ENCODE measurements at places on chromosomes 2 and 18.

- H3K36me3 ChIP-seq: no peaks in the 10 kb centered on the region
- no peaks in the 10 kb centered on the region for H3K4me1 ChIP-seq
- no peaks in the 10 kb centered on the region for H3K27me3 ChIP-seq
- DNase-seq: no peak
- H3K4me3 ChIP-seq: no peak overlapping the region
Measured at GRCh38 chr2:127536707-127537541, 1.4 kb downstream of the MYO7B start.

GRCh38 chr2:128498086-128498485 is 179.4 kb upstream of the HS6ST1 start:
- H3K36me3 ChIP-seq: no peaks in the 10 kb centered on the region
- H3K27me3 ChIP-seq: peaks cover 56% of the 10 kb centered on the region
- no peak overlapping the region for H3K27ac ChIP-seq
- H3K4me1 ChIP-seq: peaks cover 47% of the 10 kb centered on the region

GRCh38 chr2:225270053-225270452 is 129.5 kb upstream of the NYAP2 start:
- H3K4me3 ChIP-seq: no peak overlapping the region
- no peaks in the 10 kb centered on the region for H3K4me1 ChIP-seq
- no peak for DNase-seq
- H3K27me3 ChIP-seq: no peaks in the 10 kb centered on the region

DNA sequence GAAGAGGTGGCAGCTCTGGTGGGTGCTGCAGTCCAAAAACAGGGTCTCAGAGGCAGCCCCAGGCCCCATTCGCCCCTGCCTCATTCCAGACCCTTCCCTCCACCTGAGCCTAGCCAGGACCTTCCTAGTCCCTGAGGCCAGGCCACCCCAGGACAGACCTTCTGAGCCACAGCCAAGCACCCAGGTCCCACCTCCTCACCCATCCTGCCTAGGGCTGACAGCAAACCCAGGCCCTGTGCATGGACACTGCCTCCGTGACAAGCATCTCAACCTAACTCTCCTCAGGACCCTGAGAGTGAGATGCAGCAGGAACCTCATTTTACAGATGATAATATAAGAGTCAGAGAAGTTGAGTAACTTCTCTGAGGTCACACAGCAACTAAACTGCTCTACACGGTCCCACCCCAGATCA is 15.5 kb downstream of the ADRA2B start:
- H3K4me1 ChIP-seq: no peaks in the 10 kb centered on the region
- H3K4me3 ChIP-seq: no peak overlapping the region
- H3K27me3 ChIP-seq: no peaks in the 10 kb centered on the region
- H3K36me3 ChIP-seq: no peaks in the 10 kb centered on the region
- no peak overlapping the region for H3K27ac ChIP-seq

DNA sequence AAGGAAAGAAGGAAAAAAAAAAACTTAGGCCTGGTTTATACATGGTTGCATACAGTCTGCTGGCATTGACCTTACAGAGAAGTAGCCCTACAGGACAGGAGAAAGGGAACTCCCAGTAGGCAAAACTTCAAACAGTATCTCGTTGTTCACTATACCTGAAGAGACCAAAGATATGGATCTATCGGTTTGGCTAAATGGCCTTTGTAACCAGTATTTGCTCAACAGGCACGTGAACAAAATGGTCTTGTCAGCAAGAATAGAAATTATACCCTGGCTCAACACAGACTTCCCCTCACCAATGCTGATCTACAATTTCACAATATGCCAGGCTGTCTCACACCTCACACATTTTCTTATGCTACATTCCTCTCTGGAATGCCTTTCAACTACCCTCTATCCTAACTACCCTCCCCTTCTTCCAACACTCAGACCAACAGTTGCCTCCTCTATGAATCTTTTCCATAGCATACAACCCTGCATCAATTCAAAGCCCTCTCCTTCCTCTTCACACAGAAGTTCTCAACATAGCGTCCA is 13.7 kb downstream of the HYCC2 start:
- peaks cover 14% of the 10 kb centered on the region for H3K4me1 ChIP-seq
- no peaks in the 10 kb centered on the region for H3K27me3 ChIP-seq
- peak overlapping the region; percentile 1 for H3K27ac ChIP-seq
- peaks cover 4% of the 10 kb centered on the region for H3K36me3 ChIP-seq
- no peak for DNase-seq
- no peak overlapping the region for H3K4me3 ChIP-seq

- H3K27me3 ChIP-seq: peaks cover 3% of the 10 kb centered on the region
- no peak overlapping the region for H3K4me3 ChIP-seq
- H3K4me1 ChIP-seq: no peaks in the 10 kb centered on the region
- no peaks in the 10 kb centered on the region for H3K36me3 ChIP-seq
- no peak overlapping the region for H3K27ac ChIP-seq
Measured at GRCh38 chr2:30310955-30311354, 79.6 kb downstream of the LBH start.

DNA sequence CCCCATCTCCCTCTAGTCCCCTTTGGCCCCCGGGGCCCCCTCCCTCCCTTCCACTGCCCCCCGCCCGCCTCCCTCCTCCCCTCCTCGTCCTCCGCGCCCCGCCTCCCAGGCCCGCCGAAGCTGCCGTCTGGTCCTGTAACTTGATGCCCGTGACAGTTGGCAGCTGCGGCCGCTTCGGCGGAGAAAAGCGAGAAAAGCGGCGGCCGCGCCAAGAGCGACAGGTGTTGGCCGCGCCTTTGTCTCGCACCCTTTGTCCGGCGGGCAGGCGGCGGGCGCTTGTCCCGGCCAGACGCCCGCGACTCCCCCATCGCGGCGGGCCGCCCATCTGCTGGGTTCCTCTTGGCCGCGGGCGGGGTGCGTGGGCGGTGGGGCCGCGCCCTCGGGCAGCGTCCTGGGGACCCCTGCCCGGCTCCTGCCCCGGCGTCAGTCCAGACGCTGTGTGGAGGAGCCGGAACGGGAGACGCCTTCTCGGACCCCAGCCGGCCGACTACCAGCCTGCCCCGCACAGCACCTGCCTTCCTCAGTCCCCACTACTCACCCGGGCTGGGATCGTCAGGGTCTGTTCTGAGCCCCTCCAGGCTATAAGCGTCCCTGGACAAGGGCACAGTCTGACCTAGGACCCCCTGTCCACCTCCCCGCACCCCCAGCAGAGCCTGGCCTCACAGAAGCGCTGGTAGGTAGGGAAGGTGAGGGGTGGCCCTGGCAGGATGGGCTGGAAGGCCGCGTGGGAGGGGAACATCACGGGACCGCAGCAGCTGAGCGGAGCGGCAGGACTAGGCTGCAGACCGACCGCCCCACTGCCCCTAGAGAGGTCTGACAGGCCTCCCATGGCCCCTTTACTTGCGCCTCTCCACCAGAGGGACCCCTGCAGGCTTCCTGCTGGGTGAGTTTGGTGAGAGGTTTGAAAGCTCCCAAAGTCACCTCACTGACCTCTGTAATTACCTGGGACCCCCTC is 1.2 kb upstream of the HES6 start:
- peak; percentile 71 for DNase-seq
- peak overlapping the region; percentile 72 for H3K4me3 ChIP-seq
- peaks cover 8% of the 10 kb centered on the region for H3K4me1 ChIP-seq
- H3K27ac ChIP-seq: peak overlapping the region; percentile 76
- H3K36me3 ChIP-seq: peaks cover 7% of the 10 kb centered on the region
- H3K27me3 ChIP-seq: peaks cover 7% of the 10 kb centered on the region

DNA sequence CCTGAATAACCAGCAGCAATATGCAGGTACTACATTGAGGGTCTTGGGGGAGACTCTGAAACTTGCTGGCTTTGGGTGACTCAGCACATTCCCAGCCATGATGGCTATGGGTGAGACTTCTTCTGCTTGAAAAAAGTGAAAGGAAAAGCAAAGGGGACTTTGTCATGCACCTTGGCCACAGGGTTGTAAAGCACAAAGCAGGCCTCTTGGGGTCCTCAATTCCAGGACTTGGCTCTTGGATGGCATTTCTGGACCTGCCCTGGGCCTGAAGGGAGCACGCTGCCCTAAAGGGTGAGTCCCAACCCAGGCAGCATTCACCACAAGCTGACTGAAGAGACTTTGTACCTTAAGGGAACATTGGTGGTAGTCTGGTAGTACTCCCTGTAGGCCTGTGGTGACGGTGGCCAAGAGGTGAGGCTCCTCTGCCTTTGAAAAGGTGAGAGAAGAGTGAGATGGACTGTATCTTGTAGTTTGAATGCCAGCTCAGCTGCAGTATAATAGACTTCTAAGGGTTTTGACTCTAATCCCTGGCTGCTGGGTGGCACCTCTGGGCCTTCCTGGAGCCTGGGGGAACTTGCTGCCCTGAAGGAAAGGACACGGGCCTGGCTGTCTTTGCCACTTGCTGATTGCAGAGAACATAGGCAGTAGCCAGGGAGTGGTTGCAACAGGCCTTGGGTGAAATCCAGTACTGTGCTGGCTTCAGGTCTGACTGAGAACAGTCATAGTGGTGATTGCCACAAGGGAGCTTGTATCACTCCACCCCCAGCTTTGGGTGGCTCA is 36.5 kb upstream of the CYTIP start:
- no peaks in the 10 kb centered on the region for H3K36me3 ChIP-seq
- DNase-seq: no peak
- no peak overlapping the region for H3K4me3 ChIP-seq
- no peak overlapping the region for H3K27ac ChIP-seq
- no peaks in the 10 kb centered on the region for H3K27me3 ChIP-seq
- no peaks in the 10 kb centered on the region for H3K4me1 ChIP-seq

DNA sequence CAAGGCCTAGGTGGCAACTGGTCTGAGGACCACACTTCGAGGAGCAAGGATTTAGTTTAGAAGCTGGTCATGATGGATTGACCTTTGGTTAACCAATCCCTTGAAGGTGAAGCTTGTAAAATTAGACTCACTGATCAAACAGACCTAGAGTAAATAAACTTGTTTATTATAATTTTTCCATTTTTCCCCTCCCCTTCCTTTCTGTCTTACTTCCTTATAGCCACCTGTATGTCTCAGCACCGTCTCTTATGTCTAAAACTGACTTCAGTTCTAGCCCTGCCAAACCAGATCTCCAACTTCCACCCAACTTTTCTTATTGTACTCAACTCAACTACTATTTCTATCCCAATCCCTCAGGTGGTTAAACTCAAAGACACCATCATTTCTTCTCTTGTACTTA is 92.8 kb upstream of the THOC1 start:
- no peak overlapping the region for H3K27ac ChIP-seq
- peaks cover 17% of the 10 kb centered on the region for H3K4me1 ChIP-seq
- no peak overlapping the region for H3K4me3 ChIP-seq
- DNase-seq: no peak
- H3K36me3 ChIP-seq: no peaks in the 10 kb centered on the region

GRCh38 chr2:195543063-195543462 is 114.0 kb upstream of the SLC39A10 start:
- DNase-seq: no peak
- no peaks in the 10 kb centered on the region for H3K36me3 ChIP-seq
- peaks cover 11% of the 10 kb centered on the region for H3K4me1 ChIP-seq
- no peak overlapping the region for H3K4me3 ChIP-seq

GRCh38 chr18:4017480-4017879 is 437.6 kb downstream of the DLGAP1 start:
- H3K4me1 ChIP-seq: peaks cover 13% of the 10 kb centered on the region
- no peak overlapping the region for H3K4me3 ChIP-seq
- peaks cover 1% of the 10 kb centered on the region for H3K36me3 ChIP-seq
- no peaks in the 10 kb centered on the region for H3K27me3 ChIP-seq

- H3K4me1 ChIP-seq: no peaks in the 10 kb centered on the region
- H3K27me3 ChIP-seq: no peaks in the 10 kb centered on the region
- no peak overlapping the region for H3K27ac ChIP-seq
- no peak overlapping the region for H3K4me3 ChIP-seq
- no peaks in the 10 kb centered on the region for H3K36me3 ChIP-seq
- DNase-seq: no peak
Measured at GRCh38 chr2:174621323-174621722, 23.7 kb upstream of the WIPF1 start.

DNA sequence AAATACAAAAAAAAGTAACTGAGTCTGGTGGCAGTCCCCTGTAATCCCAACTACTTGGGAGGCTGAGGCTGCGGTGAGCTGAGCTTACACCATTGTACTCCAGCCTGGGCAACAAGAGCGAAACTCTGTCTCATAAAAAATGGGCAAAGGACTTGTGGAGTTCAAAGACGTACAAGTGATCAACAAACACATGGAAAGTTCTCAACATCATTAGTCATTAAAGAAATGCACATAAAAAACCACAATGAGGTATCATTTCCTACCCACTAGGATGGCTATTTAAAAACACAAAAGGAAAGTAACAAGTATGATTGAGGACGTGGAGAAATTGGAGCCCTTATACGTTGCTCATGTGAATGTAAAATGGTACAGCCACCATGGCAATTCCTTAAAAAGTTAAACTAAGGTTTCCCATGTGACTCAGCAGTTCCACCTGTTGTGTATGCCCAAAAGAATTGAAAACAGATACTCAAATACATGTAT is 52.3 kb downstream of the RAB10 start:
- peaks cover 6% of the 10 kb centered on the region for H3K4me1 ChIP-seq
- no peak for DNase-seq
- peaks cover 16% of the 10 kb centered on the region for H3K36me3 ChIP-seq
- H3K4me3 ChIP-seq: no peak overlapping the region
- H3K27ac ChIP-seq: no peak overlapping the region

DNA sequence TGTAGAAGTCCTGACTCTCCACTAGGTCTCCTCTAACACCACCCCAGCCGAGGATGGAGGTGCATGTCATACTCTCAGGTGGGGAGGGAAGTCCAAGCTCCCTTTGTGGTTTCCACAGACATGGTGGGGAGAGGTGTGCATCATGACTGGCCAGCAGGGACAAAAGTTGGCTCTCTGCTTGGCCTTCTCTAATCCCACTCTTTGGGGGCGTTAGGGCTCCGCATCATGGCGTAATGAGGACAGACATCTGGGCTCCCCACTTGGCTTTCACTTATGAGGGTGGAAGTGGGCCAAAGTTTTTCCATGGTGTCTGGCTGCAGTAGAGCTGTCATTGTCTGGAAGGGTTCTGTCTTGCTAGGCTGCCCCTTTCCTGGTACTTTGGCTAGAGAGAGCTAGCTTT is 80.7 kb upstream of the DAPL1 start:
- H3K27ac ChIP-seq: no peak overlapping the region
- H3K36me3 ChIP-seq: no peaks in the 10 kb centered on the region
- peaks cover 1% of the 10 kb centered on the region for H3K4me1 ChIP-seq
- no peaks in the 10 kb centered on the region for H3K27me3 ChIP-seq
- no peak for DNase-seq
- H3K4me3 ChIP-seq: no peak overlapping the region

GRCh38 chr18:35852786-35853185 is 119.7 kb upstream of the RMP24 start:
- no peak for DNase-seq
- H3K27me3 ChIP-seq: peaks cover 8% of the 10 kb centered on the region
- H3K36me3 ChIP-seq: peaks cover 2% of the 10 kb centered on the region
- no peak overlapping the region for H3K27ac ChIP-seq
- H3K4me3 ChIP-seq: no peak overlapping the region

Data from progenitor cell of endocrine pancreas (in vitro differentiated cells).